ENCODE measurements at places on chromosomes 2 and 18. TPM values are rescaled to one million over a fixed set of nuclear protein-coding genes. Genes with fewer than 3 reads are reported as not detected.

Gene STON1
- total RNA-seq = 6.9 TPM

GRCh38 chr18:36813824-36814223, 15.0 kb downstream of the TPGS2 start:
- DNase-seq = no peak

DNA sequence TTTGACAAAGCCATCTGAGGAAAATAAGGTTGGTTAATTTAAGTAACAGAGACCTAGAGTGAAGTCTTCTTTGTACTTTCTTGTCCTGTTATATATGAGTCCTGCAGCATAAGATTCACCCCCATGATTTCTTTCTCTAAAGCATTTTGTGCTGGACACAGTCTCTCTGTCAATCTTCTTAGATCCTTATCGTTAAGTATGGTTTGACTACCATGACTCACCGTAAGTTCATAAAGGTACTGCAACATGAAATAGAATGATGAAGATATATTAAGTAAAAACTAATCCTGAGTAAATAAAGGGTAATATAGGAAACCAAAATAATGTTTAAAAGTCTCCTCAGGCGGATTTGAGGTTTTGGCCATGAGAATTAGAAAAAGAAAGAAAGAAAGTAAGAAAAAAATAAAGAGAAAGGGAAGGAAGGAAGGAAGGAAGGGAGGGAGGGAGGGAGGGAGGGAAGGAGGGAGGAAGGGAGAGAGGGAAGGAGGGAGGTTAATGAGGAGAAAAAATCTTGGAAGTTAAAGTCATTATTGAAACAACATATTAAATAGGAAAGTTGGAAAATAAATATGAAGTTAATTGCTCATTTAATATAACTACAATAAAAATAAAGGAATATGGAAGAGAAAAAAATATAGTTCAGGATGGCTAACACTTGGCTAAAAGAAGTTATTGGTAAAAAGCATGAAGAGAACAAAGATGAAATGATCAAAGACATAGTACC, 980.3 kb upstream of the CDH2 start:
- no peak for DNase-seq

GRCh38 chr2:120722246-120722567, 13.5 kb upstream of the GLI2 start:
- no peak for DNase-seq
